PC-9 (cell line): ENCODE measurements at places on chromosomes 7 and 10. TPM values are rescaled to one million over a fixed set of nuclear protein-coding genes. Genes with fewer than 3 reads are reported as not detected.

Gene PAOX
- 5.7 and 9.5 TPM in 2 replicates for total RNA-seq

Gene MGMT
- total RNA-seq: 21.2 and 28.1 TPM in 2 replicates

Gene CCDC146
- 11.6 and 15.9 TPM in 2 replicates for total RNA-seq

Gene DMBT1
- total RNA-seq: 0.53 and 0.98 TPM in 2 replicates

Gene PHKG1
- total RNA-seq: 2.7 and 3.9 TPM in 2 replicates

Gene C10orf143
- total RNA-seq: 2.8 and 3.5 TPM in 2 replicates

- no peak for DNase-seq
These were observed 695 bp downstream of the FAM237B start for GRCh38 chr7:90320418-90320800.

DNA sequence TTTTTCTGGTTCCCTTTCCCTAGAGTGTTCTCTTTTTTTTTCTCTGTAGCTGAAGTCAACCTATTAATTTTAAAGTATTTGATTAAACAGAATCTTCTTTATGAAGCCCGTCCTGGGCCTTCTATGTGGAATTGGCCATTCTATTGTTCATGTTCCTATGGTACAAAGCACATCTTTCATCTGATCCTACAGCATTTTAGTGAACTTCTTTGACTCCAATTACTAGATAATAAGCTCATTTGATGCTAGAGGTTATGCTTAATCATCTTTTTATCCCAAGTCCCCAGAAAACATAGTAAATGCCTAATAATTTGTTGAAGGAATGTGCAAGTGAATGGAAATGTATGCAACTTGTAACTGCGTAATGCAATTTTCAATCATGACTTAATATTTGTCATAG lies 472.0 kb upstream of the KLF6 start:
- DNase-seq: no peak

DNA sequence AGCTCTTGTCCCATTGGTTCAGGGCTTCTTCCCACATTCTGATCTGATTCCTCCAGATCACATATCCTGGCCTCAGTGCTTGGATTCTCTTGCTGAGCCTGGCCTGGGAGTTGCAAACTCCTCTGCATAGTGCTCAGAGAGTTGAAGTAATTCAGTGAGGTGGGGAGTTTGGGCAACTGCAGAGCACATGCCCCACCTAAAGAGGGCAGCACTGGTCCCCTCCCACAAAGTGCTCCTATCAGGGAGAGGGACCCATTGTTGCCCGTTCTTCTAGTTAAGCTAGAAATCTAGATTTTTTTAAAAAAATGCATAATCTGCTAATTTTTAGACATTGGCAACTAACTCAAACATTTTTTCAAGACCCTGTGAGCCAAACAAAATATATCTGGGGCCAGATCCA lies 45.1 kb downstream of the CHN2 start:
- no peak for DNase-seq

DNA sequence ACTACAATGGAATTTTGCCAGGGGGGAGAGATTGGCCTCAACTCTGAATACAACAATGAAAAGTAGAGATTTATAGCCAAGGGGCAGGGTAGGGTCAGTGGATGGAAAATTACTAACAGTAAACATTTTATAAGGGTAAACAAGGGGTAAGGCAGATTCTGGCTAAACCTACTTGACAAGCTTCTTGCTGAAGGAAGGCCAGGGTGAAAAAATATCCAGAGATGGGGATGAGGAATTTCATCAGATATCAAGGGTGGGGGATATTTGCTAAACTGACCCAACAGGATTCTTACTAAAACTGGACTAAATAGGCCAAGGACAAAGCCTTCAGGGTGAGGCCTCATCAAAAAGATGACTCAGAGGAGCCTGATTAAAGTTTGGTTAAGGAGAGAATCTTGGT lies 156.3 kb downstream of the RTKN2 start:
- peak; percentile 71 for DNase-seq

GRCh38 chr7:156898938-156899337 lies 6.0 kb upstream of the LMBR1 start:
- DNase-seq: no peak

GRCh38 chr10:20598590-20598989 lies 298.5 kb downstream of the NEBL start:
- DNase-seq: peak; percentile 1

- no peak for DNase-seq
These were observed 142.1 kb downstream of the CXCL12 start for GRCh38 chr10:44242826-44243225.

DNA sequence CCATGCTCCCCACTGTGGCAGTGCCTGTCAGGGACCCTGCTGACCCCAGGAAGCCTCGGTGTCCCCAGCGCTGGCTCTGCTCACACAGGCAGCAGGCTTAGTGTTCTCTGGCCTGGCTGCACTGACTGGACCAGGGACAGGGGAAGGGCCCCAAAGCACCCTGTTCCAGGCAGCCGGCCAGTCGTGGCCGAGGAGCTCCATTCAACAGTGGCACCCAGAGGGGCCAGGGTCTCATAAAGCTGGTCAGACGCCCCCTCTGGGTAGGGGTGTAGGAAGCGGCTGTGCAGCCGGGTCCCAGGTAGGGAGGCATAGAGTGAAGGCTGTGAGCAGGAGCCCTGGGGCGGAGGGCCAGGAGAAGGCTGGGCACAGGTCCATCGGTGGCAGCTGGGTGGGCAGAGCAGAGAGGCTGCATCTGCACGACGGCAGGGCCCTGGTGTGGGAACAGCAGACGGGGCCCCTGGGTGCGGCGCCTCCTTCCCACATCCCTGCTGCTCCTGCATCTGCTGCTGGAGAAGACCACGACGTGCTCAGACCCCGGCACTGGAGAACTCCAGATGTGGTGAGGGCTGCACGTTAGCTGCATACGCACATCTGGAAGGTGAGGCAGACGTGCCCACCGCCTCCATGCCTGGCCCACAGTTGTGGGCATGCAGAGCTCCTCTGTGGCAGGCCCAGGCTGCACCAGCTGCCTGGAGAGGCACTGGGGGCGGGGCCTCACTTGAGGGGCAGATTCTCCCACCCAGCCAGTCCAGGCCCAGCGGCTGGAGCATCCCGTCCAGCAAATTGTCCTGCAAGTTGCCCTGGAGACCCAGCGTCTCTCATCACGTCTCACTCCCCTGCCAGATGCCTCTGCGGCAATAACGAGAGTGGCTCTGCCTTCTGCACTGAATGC lies 25.1 kb downstream of the MNX1 start:
- DNase-seq: no peak

DNA sequence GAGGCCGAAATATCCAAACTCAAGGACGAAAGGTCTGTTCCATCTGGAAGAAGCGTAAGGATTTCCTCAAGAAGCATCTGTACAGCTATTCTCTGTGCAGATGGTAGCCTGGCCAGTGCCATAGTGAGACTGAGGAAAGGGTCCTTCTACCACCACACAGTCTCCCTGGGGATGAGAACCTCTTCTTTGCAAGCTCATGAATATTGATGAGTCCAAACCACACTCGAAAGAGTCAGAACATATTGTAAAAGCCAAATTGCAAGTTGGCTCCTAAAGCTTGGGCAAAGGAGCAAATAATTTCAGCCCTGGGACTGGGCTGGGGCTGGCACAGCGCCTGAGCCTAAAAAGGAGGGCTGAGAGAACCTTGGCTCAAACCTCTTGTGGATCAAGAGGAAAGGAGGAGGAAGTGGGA lies 66.1 kb upstream of the PIP4K2A start:
- DNase-seq: no peak

DNA sequence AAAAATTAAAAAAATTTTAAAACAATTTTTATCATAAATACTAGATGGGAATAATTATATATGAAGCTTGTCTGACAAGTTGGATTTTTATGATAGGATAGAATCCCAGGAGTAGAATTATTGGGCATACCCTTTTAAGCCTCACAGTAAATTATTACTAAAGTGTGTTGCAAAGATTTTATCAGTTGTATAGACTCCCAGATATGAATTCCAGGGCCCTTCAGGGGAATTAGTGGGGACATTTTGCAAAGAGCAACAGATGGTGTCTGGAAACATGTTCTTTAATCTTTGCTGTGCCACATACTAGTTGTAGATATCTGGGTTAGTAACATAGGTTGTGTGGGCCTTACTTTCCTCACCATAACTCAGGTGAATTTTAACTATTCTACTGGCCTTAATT lies 28.7 kb downstream of the ZEB1 start:
- no peak for DNase-seq

GRCh38 chr7:157784979-157785441 lies 448.2 kb downstream of the DNAJB6 start:
- no peak for DNase-seq

- DNase-seq: no peak
These were observed 40.3 kb upstream of the ARID5B start for GRCh38 chr10:61860964-61861758.

DNA sequence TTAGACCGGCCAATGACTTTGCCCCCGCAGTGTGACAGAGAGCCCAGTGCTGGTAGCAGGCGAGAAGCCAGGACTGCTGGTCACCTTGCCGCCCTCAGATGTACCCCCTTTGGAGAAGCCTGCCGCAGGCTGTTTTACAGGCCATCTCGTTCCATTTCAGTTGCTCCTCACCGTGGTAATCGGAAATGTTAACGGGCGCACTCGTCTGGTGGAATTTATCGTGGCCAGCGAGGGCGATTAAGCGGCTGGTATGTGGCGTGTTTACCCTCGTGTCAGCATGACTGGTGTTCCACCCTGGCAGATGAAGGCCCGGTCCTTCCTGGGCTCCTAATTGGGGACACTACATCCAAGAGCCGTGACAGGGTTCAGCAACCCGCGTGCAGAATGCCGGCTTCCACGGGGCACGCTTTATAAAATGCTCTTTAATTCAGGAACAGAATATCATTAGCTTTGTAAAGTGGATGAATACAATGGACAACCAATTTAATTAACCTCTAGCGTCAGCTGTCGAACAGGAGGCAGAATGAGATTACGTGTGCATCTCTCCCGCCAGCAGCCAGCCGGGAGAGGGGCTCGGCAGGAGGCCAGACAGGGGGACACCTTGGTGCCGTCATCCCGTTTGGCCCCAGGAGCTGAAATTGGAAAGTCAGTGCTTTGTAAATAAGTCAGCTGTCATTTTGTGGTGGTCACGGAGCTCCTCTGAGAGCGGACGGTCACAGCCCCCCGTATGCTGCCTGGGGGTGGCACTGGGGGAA lies 108.3 kb downstream of the NKX6-2 start:
- no peak for DNase-seq
